ENCODE measurements at places on chromosomes 2 and 18.

- DNase-seq, result no peak
- no peaks in the 10 kb centered on the region for H3K27me3 ChIP-seq
- no peak overlapping the region for H3K4me3 ChIP-seq
- no peaks in the 10 kb centered on the region for H3K36me3 ChIP-seq
- H3K4me1 ChIP-seq, result peaks cover 3% of the 10 kb centered on the region
These were observed 446.6 kb upstream of the LRATD1 start for GRCh38 chr2:14185906-14186305.

GRCh38 chr2:122469147-122469546 is 713.7 kb downstream of the TSN start:
- no peak for DNase-seq
- H3K4me3 ChIP-seq, result no peak overlapping the region
- H3K27ac ChIP-seq, result no peak overlapping the region
- H3K36me3 ChIP-seq, result no peaks in the 10 kb centered on the region
- H3K4me1 ChIP-seq, result no peaks in the 10 kb centered on the region

- no peak overlapping the region for H3K4me3 ChIP-seq
- no peaks in the 10 kb centered on the region for H3K36me3 ChIP-seq
- H3K4me1 ChIP-seq, result no peaks in the 10 kb centered on the region
- no peak overlapping the region for H3K27ac ChIP-seq
These were observed 777.0 kb downstream of the TSN start for GRCh38 chr2:122532481-122532880.

DNA sequence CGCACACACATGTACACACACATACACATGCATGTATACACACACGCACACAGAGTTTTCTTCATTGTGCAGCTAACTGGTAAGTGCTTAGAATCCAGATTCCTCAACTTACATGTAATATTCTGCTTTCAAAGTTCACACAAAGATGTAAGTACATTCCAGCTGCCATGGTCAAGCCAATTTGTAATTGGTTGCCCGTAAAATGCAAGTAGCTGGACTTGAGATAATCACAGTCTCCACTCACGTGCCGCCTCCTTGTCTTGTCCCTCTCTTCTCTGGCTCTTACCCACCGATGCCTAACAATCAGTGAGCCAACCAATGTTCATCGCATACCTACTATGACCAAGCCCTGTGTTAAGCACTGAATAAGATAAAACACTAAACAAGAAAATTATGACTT is 77.8 kb downstream of the SOCS6 start:
- H3K27me3 ChIP-seq, result no peaks in the 10 kb centered on the region
- DNase-seq, result no peak
- H3K4me3 ChIP-seq, result no peak overlapping the region
- no peaks in the 10 kb centered on the region for H3K36me3 ChIP-seq

GRCh38 chr18:64330161-64330560 is 181.3 kb upstream of the LINC00305 start:
- no peaks in the 10 kb centered on the region for H3K27me3 ChIP-seq
- no peaks in the 10 kb centered on the region for H3K4me1 ChIP-seq
- no peak overlapping the region for H3K27ac ChIP-seq
- DNase-seq, result no peak
- H3K4me3 ChIP-seq, result no peak overlapping the region

DNA sequence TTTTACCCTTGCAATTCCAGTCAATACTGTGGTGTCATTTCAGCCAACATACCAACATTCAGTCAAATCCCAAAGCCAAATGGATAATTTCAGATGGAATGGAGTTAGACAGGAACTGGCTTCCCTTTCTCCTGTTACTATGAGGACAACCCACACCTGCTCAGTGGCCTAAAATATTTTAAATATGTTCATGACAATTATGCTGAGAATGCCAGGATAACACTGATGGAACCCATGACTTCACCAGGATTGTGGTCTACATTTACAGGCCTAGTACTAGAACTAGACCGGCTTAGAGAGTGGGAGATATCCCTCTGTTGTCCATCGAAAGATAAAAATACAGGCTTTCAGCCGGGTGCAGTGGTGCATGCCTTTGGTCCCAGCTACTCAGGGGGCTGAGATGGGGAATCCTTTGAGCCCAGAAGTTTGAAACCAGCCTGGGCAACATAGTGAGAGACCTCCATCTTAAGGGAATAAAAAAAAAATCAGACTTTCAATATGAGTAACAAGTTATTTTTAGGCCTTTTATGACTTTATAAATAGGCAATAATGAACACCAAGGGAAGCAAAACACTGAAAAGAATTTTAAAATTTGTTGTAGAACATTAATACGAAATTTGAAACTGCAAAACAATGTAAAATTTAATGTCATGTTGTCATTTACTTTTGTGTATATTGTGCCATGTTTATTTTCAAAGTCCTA is 14.2 kb downstream of the GPATCH11 start:
- DNase-seq, result no peak
- H3K27me3 ChIP-seq, result no peaks in the 10 kb centered on the region
- H3K4me1 ChIP-seq, result no peaks in the 10 kb centered on the region

Measured in astrocyte (in vitro differentiated cells and primary cell).